Stimulated activated CD4-positive, alpha-beta T cell treated with anti-CD3 and anti-CD28 coated beads, Interleukin-15, amount 100 ng/mL, for 48 hours (primary cell): ENCODE measurements at places on chromosomes 13 and 19.

GRCh38 chr19:10238172-10238783 is 7.1 kb upstream of the S1PR2 start:
- no peak for DNase-seq

GRCh38 chr13:42393573-42394360 is 121.8 kb downstream of the AKAP11 start:
- DNase-seq, result no peak

- DNase-seq, result no peak
These were observed 726 bp upstream of the ZNF358 start for GRCh38 chr19:7515110-7515644.

GRCh38 chr19:19805480-19805879 is 16.1 kb downstream of the ZNF506 start:
- no peak for DNase-seq

DNA sequence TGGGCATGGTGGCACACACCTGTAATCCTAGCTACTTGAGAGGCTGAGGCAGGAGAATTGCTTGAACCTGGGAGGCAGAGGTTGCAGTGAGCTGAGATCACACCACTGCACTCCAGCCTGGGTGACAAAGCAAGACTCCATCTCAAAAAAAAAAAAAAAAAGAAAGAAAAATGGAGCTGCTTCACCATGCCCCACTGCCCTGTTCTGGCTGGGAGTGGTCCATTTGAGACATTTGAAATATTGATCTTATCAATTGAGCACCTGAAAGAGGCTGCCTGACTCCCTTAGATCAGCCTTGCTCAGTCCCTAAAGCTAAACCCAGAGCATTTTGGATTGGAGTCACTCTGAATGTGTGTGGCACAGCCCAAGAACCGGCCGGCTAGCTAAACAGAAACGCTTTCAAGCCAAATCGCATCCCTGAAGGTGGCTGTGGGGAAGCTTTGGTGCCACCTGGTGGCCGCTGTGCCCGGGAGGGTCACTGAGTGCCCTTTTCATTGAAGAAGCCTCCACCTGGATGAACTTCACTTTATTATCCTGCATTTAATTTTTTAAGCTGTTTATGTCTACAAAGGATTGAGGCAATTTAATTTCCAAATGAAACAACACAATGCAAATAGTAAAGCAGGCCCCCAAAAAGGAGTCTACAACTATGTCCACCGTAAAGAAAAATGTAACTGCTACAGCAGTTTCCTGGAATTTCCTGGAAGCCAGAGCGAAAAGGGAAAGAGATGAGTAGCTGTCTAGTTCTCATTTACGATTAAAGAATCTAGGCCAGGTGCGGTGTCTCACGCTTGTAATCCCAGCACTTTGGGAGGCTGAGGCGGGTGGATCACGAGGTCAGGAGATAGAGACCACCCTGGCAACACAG is 53.1 kb upstream of the SERPINE3 start:
- DNase-seq, result peak; percentile 52

DNA sequence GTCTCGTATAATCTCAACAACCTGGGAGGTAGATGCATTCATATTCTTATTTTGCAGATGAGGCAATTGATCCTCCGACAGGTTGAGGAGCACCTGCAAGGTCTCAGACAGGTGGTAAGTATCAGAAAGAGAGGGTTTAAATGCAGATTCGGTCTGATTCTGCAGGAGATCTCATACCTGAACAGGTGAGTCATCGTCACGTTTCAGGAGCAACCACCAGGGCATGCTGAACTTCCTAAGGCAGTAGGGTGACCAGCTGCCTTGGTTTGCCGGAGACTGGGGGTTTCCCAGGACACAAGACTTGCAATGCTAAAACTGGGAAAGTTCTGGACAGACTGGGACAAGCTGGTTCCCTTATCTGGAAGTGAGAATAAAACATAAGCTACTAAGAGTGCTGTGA is 68.8 kb upstream of the TSHZ3 start:
- DNase-seq, result no peak

GRCh38 chr13:39536274-39536673 is 66.7 kb downstream of the LHFPL6 start:
- no peak for DNase-seq

DNA sequence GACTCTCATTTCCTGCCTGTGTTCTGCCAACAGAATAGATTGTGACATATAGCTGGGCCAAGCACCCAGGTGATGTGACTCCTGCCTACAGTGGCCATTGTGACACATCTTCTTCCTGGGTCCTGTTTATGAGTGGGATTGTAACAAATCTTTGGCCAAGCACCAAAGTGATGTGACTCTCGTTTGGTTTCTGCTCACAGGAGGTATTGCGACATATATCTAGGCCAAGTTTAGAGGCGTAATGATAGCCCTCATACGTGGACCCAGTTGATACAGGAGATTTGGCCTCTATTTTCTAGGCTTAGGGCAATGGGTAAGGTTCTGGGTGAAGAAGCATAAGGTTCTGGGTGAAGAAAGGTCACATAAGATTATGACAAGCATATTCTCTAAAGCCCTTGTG is 76.2 kb downstream of the ZNF208 start:
- no peak for DNase-seq

- DNase-seq, result no peak
These were observed 6.0 kb upstream of the TPRX2 start for GRCh38 chr19:47853003-47853402.

GRCh38 chr19:30107251-30107650 is 165.2 kb downstream of the URI1 start:
- DNase-seq, result no peak

DNA sequence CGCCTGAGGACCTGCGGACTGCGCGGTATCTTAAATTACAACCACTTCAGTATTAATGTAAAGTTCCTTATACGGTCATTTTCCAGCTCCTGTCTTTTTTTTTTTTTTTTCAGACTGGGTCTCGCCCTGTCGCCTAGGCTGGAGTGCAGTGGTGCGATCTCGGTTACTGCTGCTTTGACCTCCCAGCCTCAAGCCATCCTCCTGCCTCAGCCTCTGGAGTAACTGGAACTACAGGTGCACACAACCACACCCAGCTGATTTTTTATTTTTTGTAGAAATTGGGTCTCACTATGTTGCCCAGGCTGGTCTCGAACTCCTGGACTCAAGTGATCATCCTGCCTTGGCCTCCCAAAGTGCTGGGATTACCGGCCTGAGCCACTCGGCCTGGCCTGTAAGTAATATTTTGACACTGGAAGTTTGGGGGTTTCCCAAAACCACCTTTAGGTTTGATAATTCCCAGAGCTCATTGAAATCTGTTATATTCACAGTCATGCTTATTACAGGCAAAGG is 406 bp upstream of the EID2B start:
- DNase-seq, result no peak

- no peak for DNase-seq
These were observed 1761.5 kb downstream of the PCDH9 start for GRCh38 chr13:65468628-65469027.

DNA sequence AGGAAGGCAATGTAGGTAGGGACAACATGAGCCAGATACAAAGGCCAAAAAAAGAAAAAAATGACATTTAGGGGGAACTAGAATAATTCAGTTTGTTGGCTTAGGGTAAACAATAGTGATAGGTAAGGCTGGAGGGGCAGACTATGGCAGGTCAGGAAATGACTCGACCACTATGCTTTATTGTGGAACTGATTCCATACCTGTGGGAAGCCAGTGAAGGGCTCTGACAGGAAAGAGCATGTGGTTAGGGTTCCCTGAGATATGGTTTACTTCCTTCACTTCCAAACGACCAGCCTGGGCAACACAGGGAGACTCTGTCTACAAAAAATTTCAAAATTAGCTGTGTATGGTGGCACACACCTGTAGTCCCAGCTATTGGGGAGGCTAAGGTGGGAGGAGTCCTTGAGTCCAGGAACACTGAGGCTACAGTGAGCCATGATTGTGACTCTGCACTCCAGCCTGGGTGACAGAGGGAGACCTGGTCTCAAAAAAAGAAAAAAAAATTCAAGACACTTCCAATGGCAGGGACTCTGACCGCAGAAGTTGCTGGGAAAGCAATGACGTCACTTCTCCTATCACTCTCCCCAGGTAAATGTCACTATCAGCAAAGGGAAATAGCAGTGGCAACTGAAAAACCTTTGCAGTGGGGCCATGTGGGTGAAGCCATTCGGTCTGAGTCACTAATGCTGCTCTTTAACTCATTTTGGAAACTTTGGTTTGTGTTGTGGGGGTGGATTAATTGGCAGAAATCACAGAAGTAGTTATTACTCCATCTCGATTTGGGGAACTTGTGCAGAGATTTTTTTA is 192.8 kb upstream of the TSC22D1 start:
- DNase-seq, result peak; percentile 36

DNA sequence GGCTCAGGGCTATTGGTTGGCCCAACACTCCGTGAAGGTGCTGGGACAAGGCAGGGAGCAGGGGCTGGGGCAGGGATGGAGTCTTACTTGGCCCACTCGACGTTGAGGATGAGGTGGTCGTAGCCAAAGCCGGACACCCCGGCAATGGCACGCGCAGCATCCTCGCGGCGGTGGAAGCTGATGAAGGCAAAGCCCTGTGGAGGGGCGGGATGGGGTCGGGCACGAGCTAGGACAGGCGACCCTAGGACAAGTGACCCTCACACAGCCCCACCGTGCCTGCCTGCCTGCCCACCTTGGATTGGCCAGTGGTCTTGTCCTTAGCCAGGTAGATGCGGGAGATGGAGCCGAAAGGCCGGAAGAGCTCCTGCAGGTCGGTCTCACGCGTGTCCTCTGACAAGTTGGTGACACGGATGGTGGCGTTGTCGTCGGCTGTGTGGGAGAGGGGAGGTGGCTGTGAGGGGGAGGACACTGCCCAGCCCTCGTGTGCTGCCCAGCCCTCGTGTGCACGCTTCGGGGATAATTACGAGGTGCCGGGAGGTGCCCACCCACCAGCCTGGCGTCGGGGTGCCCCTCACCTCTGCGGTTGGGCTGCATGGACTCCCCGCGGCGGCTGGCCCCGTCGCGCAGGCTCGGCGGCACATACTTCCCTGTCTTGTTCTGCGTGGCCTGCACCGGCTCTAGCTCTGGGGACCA is 4.0 kb downstream of the P2RY11 start:
- no peak for DNase-seq

DNA sequence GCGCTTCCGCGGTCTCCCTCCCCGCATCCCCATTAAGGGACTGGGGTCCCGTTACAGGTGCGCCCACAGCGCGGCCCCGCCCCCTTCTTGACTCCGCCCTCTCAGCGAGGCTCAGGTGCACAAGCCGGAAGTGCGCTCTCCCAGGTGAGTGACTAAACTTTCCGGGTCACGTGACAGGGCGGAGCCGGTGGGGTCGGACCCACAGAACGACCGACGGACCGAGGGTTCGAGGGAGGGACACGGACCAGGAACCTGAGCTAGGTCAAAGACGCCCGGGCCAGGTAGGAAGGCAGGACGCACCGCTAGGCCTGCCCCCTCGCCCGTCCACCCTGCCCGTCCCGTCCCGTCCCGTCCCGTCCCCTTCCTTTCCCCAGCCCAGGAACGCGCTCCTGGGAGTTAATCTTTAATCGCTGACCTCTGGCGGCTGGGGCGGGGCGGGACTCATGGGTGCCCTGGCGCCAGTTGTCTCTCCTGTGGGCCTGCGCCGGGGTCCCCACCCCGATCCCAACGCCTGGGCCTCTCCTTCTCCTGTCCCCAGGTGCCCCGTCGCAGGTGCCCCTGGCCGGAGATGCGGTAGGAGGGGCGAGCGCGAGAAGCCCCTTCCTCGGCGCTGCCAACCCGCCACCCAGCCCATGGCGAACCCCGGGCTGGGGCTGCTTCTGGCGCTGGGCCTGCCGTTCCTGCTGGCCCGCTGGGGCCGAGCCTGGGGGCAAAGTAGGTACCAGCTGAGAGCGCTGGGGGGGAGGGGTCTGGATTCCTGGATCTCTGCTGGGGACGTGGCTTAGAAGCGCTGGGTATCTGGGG is at the start of gene CRB3:
Gene CRB3 (plus strand): TSS at position 202 of the 804 bp plus-strand sequence. CDS start 431 bp downstream, at position 633.
- DNase-seq, result no peak

GRCh38 chr13:107832500-107833100 is 382.7 kb downstream of the LIG4 start:
- DNase-seq, result no peak

DNA sequence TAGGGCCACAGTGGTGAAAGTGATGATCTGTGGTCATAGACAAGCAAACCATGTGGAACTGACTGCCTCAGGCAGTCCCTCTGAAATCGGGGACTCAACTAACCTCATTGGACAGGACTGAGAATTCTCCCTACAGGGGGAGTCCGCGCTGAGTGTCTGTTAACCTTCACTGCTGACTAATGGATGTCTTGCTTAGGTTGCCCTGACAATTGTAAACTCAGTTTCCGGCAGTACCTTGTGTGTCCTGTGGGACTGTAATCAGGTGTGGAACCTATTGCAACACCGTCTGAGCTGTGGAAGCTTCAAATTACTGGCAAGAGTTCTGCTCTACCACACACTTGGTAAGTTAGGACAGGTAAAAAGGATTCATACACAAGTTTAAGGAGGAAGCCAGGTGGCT is 21.8 kb downstream of the ZNF77 start:
- DNase-seq, result no peak

- no peak for DNase-seq
These were observed 139.3 kb downstream of the IRS2 start for GRCh38 chr13:109647053-109647452.

GRCh38 chr19:41925208-41926003 is 2.8 kb downstream of the ERFL start:
- no peak for DNase-seq

DNA sequence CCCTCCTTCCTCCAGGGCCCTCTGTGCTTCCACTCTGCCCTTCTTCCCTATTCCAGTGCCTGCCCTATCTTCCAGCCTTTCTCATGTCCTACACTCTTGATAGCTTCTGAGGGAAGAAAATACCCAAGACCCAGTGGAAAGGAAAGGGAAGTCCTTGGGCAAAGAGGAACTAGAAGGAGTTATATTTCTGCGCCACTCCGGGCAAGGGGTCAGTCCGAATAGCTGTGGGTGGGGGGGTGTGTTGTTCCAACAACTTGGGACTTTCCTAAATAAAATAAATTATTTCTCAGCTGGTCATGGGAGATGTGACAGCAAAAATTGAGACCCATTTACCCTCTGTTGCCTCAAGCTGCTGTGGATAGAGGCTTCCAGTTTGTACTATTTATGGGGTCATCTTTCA is 23.2 kb downstream of the CABP5 start:
- DNase-seq, result no peak

DNA sequence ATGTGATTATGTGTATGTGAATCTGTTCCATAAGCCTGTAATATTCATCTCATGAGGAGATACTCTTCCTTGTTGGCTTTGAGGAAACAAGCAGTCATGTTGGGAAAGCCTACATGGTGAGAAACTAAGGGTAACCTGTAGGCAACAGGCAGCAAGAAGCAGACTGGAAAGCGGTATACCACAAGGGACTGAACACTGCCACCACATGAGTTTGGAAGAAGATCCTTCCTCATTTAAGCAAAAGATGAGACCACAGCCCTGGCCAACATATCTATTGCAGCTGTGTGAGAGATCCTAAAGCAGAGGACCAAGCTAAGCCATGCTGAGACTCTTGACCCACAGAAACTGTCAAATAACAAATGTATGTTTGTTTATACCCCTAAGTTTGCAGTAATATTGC is 134.8 kb downstream of the B3GLCT start:
- DNase-seq, result no peak

- DNase-seq, result no peak
These were observed 2.9 kb upstream of the ARHGAP45 start for GRCh38 chr19:1063909-1064660.

GRCh38 chr13:28534210-28534609 is 39.3 kb upstream of the FLT1 start:
- no peak for DNase-seq
